GM12892 (cell line): ENCODE measurements at places on chromosomes 4 and X.

DNA sequence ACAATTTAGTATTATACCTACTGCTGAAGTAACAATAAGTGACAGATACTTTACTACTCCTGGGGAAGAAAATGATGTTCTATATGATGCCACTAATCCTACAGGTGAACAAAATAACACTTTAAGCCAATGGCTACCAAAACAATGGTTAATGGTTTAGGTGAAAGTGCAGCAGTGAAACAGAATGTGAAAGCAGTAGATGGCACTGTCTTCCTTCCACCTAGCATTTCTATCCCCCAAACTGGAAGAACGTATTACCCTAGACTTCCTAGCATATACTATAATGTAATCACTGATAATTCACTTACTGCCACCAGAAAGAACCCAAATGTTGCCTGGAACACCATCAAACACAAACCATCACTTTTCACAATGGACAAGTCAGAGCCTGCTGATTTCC lies 18.9 kb upstream of the CABS1 start:
- DNase-seq = no peak

DNA sequence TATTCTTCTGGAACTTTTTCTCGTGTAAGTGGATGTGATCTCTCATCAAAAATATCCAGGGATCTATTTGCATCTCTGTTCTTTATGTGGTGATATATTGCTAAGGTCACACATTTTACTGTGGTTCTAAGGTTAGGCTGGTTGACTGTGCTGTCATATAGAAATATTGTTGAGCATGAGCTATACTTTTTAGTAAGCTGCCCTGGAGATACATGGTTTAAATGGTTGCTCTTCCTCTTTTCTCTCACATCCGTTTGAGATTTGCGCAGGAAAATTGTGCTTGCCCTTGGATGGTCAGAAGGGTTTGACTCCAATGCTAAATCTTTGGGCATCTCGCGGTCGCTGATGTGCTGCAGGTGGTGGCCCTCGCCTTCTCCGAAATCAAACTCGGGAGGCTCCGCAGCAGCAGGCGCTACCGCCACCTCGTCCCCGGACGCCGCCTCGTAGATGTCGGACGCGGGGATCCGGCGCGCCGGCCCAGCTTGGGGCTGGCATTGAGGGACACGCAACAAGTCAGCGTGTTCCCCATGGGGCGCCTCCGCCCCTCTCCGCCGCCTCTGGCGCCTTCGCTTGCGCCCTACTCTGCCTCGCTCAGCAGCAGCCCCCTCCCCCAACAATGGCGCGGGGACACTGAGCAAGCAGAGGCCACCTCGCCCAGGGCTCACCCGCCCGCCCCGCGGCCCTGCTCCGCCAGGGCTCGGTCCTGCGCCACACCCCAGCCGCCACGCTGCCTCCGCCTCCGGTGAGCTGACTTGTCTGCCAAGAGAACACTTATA lies 154.5 kb downstream of the MSN start:
- peak; percentile 11 for DNase-seq

DNA sequence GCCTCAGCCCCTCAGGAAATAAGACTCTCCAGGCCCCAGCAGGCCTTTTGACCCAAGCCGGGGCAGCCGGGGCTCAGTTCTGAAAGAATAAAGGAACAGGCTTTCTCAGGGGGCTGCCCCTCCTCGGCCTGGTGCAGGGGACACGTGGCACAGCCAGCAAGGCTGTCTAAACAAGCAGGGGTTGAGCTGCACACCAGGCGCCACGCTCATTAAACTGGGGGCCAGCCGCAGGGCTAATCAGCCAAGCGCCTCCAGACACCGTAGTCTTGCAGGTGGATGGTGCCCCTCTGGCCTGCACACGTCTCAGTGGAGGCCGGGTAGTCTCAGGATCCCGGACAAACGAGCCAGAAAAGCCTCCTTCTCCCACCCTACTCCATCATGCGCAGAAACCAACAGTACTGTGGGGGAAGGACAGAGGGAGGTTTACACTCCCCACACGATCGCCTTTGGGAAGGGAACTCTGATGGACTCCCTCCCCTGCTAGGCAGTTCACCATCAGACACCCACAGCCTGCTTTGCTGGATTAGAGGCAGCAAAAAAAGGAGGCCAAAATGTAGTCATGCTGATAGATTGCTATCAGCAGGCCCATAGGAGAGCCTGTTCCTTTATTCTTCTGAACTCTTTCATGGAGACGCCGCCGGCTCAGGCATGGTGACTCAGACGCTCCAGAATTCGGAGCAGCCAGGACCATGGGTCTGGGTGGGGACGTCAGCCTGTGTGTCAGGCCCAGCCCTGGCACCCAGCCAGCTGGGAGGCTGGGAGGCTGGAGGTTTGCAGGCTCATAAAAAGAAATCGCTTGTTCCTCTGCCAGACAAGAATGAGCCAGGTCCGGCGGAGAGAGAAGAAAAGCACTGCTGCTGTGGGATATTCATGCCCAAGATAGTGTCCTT lies 342.4 kb downstream of the BCOR start:
- DNase-seq = no peak

GRCh38 chr4:64713256-64713840 lies 304.1 kb upstream of the TECRL start:
- DNase-seq = no peak

GRCh38 chr4:38634047-38634759 lies 29.8 kb upstream of the KLF3 start:
- DNase-seq = no peak

- DNase-seq = no peak
These were observed 1.9 kb downstream of the TACC3 start for GRCh38 chr4:1723131-1723801.

GRCh38 chr4:157792716-157793115 lies 380.1 kb downstream of the GASK1B start:
- DNase-seq = no peak

- DNase-seq = peak; percentile 59
These were observed 31.6 kb upstream of the IRAK1 start for GRCh38 chrX:154051201-154051810.

DNA sequence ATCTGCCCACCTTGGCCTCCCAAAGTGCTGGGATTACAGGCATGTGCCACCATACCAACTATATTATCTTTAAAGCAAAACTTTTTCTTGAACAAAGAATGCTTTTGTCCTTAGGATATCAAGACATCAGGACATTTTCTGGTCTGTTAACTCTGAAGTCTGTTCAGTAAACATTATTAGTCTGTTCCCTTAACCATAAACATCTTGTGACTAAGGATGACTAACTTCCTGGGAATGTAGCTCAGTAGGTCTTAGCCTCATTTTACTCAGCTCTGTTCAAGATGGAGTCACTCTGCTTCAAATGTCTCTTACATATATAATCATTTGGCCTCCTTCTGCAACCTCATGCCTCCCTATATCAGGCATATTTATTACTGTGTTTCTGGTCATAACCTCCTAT lies 122.9 kb downstream of the UBE2NL start:
- no peak for DNase-seq

GRCh38 chr4:122744229-122744628 lies 11.7 kb downstream of the BBS12 start:
- no peak for DNase-seq

GRCh38 chrX:107632346-107632745 lies 4.0 kb downstream of the PRPS1 start:
- DNase-seq = no peak

DNA sequence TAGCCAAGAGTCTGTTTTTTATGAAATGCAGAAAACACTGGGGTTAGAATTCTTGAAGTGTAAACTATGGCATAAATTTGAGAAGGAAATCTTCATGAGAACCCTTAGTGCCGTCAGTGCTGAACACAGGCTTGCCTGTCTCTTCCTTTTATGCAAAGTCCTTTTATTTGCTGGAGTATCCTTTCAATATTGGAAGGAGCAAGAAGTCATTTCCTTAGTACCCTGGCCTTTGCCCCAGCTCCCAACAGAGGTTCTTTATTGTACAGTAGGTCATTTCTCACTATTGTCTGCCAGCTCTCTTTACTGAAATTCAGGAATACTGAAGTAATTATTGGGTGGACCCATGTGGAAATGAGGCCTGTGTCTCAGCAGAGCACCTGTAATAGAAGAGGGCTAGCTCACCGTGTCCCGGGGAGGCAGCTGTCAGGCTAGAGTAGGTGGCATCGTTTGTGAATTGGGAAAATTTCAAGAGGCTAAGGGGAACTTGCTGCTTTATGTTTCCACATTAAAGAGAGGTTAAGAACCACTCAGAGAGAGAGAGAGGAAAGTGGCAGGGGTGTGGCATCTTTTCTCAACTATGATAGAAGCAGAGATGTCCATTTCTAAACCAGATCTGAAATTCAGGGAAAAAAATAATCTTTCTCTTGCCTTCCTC lies 8.7 kb downstream of the FHDC1 start:
- no peak for DNase-seq

- no peak for DNase-seq
These were observed 13.4 kb downstream of the DHRSX start for GRCh38 chrX:2487366-2487765.

- DNase-seq = no peak
These were observed 129.9 kb upstream of the FMR1 start for GRCh38 chrX:147781844-147782243.

- no peak for DNase-seq
These were observed 322.1 kb downstream of the CBLL2 start for GRCh38 chrX:22594766-22595165.

DNA sequence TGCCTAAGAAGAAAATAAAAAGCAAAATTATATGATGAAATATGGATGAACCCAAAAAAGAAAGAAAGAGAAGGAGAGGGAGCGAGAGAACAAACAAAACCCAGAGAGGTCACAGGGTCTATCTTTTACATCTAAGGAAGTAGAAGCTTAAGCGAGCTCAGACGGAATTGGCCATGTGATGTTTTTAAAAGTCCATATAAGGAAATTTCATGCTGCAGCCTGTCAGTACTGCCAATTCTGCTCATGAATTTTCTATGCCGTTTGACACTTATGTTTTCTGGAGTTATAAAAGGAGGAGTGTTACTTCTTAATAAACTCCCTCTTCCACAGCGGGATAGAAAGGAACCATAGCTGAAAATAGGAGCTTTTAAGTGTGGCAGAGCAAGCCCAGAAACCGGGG lies 32.9 kb upstream of the DCX start:
- DNase-seq = no peak

DNA sequence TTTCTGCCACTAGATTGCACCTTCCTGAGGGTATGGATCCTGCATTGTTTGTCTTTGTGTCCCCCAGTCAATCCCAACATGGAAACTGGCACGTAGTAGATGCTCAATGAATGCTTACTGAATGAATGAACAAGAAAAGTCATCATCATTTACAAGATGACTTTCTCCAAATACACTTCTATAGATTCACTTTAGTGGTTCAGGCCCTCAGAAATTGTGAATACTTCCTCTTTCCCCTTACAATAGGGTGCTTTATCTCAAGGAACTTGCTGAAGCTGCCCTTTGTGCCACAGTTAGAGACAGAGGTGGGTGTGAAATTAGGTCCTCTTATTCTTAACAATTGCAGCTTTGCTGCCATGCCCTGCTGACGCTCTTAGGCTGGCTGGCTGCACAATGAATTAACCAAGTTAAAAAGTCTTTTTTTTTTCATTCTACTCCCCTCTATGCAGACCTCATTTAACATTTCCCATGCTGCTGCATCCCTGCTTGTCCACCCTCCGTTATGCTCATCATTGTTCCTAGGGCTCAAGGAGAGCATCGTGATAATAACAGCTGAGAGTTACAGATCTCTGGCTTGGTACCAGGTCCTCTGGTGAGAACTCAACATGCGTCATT lies 108.0 kb upstream of the ZNF518B start:
- DNase-seq = no peak

DNA sequence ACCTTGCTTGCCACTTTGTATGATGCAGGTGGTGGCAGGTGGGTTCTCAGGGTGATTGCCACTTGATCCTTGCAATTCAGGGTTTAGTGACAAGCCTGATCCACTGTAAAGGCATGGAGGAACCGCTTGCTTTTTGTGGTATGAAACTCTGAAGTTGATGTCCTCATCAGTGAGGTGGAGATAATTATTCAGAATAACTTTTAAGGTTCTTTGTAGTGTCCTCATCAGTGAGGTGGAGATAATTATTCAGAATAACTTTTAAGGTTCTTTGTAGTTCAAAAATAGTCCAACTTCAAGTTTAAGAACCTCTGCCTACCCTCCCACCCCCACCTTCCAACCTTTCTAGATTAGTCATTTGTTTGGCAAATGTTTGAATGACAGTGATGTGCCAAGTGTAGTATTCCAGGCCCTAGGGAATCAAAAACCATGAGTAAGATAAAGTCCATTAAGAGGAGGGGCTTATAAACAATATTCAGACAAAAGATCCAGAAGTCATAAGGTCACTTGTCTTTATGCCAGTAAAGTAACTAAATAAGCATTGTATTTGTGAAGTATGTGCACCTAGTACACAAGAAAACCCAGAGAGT lies 51.2 kb downstream of the DCUN1D4 start:
- DNase-seq = no peak

GRCh38 chr4:87105101-87105845 lies 115.1 kb downstream of the KLHL8 start:
- no peak for DNase-seq
